ENCODE measurements at places on chromosomes 16 and 17. TPM values are rescaled to one million over a fixed set of nuclear protein-coding genes. Genes with fewer than 3 reads are reported as not detected.

DNA sequence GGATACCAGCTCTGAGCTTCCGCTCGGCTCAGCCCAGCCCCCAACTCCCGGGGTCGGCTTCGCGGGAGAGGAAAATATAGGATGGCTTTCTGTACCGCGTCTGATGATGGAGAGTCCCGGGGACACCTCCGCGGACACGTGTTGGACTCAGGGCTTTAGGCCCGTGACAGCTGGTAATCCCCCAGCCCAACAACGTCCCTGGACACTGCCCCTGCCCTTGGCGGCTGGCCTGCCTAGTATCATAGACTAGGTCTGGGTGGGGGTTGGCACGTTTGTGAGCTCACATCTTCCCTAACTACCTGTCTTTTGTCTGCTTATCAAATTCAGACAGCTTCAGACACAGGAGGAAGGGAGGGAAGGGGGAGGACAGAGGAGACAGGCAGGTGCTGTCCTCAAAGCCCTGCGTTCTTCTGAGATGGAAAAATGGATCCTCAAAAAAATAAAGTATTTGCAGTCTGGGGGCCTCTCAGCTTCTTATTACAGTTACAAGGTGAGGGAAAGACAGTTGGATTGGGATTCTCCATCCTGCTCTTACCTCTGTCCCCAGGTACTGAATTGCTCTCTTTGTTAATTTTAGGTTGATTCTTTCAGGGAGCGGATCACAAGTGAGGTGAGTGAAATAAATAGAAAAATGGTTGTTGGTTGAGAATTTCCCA, 698 bp downstream of the PSME3 start:
- no peak for DNase-seq

DNA sequence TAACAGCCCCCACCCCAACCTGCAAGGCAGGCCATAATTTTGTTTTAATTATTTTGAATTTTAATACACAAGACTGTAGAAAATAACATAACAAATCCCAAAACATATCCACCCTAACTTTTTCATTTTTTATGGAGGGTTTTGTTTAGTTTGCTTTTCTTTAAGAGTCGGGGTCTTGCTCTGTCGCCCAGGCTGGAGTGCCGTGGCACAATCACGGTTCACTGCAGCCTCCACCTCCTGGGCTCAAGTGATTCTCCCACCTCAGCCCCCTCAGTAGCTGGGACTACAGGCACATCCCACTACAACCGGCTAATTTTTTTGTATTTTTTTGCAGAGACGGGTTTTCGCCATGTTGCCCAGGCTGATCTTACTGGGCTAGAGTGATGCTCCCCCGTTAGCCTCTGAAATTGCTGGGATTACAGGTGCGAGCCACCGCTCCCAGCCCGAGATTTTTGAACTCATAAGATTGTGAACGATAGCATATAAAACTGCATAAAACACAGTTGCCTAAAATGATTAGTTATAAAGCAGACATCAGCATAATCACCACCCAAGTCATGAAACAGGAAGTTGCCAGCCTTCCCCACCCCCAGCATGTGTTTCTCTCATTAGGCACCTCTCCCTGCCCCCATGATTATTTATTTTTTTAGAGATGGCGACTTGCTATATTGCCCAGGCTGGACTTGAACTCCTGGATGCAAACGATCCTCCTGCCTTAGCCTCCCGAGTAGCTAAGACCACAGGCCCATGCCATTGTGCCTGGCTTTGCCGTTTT, 13.6 kb upstream of the DOC2B start:
- DNase-seq = no peak

DNA sequence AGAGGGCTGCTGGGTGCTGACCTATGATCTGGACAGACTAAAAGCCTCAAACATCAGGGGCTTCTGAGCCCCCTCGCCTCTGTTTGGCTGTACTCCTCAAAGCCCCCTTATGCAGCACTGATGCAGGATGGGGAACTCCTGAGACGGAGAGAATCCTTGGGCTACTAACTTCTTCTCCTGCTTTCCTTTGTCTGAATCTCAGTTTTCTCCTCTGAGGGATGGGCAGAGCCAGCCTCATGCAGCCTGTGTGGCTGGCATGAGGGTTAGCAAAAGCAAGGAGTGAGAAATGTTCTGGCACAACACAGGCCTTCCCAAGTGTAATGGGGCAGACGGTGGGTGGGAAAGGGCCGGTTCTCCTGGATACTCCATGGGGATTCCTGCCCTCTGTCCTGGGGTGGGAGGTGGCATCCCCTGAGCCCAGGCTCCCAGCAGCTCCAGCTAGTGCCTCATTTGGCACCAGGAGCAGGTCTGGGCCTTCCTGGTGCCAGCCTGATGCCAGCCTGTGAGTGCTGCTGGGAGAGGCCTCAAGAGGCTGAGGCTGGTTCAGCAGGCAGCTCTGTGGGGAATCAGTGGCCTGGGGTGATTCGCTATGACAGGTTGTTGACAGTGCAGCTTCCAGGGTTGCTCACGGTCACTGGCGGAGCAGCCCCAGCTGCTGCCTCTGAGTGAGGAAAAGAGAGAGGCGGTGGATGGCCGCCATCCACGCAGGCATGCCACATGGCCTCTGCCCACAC, 4.0 kb upstream of the BRD7 start:
- DNase-seq = no peak

DNA sequence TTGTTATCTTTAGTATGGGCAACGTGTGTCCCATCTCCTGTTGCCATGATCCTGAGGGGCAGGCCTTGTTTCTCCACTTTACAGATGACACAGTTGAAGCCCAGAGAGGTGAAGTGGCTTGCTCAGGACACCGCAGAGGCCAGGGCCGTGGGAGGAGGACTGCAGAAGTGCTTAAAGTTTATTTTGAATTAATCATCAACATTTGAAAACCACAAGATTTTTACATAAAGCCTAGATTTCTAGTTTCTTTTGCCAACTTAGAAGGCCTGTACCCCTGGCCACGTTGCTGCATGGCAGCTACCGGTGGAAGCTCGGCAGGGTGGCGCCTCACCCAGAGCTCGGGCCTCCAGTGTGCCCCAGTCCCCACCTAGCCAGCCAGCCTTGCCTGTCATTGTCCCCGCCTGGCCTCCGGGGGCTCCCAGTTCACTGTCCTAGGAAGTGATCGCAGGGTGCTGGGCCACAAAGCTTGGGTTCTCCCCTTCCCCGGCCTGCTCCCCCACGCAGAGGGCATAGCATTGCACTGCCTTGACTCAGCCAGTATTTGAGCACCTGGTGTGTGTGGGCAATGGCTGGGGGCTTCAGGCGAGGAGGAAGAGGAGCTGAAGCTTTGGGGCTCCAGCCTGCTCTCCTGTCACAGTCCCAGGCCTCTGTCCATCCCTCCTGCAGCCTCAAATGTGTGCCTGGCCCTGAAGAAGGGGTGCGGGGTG, 14.8 kb upstream of the ADCY7 start:
- DNase-seq = no peak

DNA sequence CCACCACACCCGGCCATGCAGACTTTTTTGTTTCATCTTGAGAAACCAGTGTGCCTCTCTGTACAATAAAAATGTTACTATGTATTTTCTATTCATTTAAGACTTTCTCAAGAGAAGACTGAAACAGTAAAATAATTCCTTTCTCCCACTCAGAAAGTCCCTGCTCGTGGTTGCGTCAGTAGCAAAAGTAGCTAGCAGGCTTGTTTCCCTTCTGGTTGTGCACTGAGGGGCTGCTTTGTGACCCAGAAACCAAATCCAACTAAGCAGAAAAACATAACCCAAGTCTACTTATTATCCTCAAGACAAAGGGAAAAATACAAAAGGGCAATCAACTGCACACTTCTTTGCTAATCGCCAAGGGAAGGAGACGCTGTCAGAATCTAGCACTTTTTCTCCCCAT, 3.4 kb upstream of the PNPO start:
- no peak for DNase-seq

GRCh38 chr16:3655396-3656159, 1.1 kb downstream of the DNASE1 start:
- DNase-seq = peak; percentile 38

DNA sequence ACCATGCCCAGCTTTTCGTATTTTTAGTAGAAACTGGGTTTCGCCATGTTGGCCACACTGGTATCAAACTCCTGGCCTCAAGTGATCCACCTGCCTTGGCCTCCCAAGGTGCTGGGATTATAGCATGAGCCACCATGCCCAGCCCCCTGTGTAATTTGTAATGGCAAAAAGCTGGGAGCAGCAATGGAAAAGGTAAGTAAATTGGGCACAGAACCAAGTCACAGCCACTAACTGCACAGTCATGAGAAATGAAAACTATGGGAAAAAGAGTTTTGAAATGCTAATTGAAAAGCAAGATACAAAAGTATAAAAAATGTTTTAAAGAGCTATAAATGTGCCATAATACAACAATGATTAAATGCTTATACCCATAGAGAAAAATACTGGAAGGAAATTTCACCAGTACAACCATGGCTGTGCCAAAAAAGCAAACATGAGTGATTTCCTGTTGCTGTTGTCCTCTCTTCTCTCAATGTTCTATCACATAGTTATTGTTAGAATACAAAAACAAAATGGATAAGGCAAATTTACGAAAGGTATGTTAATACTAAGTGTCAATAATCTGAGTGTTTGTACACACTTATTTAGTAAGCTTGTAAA, 6.2 kb downstream of the NTAN1 start:
- DNase-seq = no peak

- no peak for DNase-seq
Measured at GRCh38 chr17:27319541-27320221, 25.8 kb downstream of the WSB1 start.

GRCh38 chr17:73293031-73293430, 18.8 kb downstream of the CDC42EP4 start:
- DNase-seq = no peak

GRCh38 chr16:31869511-31870201, 4.0 kb upstream of the ZNF267 start:
- DNase-seq = no peak

GRCh38 chr16:354291-354881, 1.9 kb upstream of the AXIN1 start:
- no peak for DNase-seq

DNA sequence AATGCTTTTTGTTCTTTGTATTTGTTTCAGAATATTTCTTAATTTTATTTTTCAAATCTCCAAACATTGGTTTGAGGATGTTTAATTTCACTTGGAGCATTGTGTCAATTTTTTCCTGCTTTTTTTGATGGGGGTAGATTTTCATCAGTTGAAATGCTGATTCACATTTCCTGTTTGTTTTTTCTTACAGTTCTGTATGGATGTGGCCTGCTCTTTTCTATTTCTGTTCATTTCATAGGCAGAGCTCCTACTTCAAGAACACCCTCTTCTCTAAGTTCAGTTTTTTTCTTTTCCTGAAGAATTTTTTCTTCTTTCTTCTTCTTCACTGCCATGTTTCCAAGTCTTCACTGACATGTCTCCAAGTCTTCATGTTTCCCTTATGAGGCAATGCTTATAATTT, 8.8 kb downstream of the MBTD1 start:
- no peak for DNase-seq

- no peak for DNase-seq
Measured at GRCh38 chr17:78965491-78965924, 14.2 kb downstream of the LGALS3BP start.

Gene DLG4
- 27.7 TPM for total RNA-seq

Gene C16orf90
- total RNA-seq = not detected

Gene ABCC12
- 1.2 TPM for total RNA-seq

Gene CD300E
- 0.93 TPM for total RNA-seq
